ENCODE measurements at places on chromosomes 2 and 18. TPM values are rescaled to one million over a fixed set of nuclear protein-coding genes. Genes with fewer than 3 reads are reported as not detected.

GRCh38 chr2:168730344-168730743 lies 72.1 kb upstream of the NOSTRIN start:
- H3K27ac ChIP-seq = peak overlapping the region; percentile 16
- H3K4me3 ChIP-seq = no peak overlapping the region
- no peaks in the 10 kb centered on the region for H3K36me3 ChIP-seq
- peaks cover 23% of the 10 kb centered on the region for H3K4me1 ChIP-seq
- no peak for DNase-seq

DNA sequence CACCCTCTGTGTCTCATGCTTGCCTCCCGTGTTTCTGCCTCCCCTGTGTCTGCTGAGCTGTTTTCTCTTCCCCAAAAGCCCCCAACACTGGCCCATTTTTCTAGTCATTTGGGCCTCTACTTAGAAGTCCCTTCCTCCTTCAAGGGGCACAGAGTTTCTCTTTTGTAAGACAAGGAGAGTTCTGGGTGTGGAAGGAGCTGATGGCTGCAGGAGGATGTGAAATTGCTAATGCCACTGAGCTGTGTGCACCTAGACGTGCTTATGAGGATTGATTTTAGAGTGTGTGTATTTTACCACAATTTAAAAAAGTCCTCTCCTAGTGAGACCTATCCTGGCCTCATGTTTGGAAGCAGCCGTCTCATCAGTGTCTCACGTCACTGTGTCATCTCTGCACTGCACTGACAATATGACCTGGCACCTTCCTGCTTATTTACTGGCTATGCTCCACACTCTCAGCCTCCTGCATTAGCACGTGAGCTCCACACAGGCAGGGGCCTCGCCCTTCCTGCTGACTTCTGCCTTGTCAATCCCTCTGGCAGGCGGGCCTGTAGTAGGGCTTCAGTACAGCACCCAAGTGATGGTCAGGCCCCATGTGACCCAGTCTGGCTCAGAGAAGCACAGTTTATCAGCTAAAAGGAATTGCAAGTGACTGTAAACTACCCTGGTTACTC lies 8.0 kb upstream of the MBP start:
- no peak for DNase-seq
- H3K27ac ChIP-seq = no peak overlapping the region
- peaks cover 8% of the 10 kb centered on the region for H3K27me3 ChIP-seq
- H3K4me3 ChIP-seq = no peak overlapping the region
- peaks cover 4% of the 10 kb centered on the region for H3K4me1 ChIP-seq

KCNK3 gene
- 21.7 TPM for total RNA-seq

NCKAP5 gene
- 0.20 TPM for total RNA-seq

GRCh38 chr2:187819624-187820023 lies 265.4 kb upstream of the TFPI start:
- DNase-seq = no peak
- H3K27ac ChIP-seq = no peak overlapping the region

Measured in glutamatergic neuron (in vitro differentiated cells).